ENCODE measurements at places on chromosomes 6 and 20. TPM values are rescaled to one million over a fixed set of nuclear protein-coding genes. Genes with fewer than 3 reads are reported as not detected.

SOBP gene
- total RNA-seq, result 1.0 TPM

GMDS gene
- total RNA-seq, result 37.1 TPM

CD24 gene
- 0.46 TPM for total RNA-seq

RTF2 gene
- total RNA-seq, result 78.2 TPM

ANKRD66 gene
- not detected for total RNA-seq

SUPT3H gene
- 17.8 TPM for total RNA-seq

SLC17A1 gene
- total RNA-seq, result not detected

OSBPL2 gene
- total RNA-seq, result 17.9 TPM

DTNBP1 gene
- 15.9 TPM for total RNA-seq

OR2J3 gene
- not detected for total RNA-seq

C20orf204 gene
- 2.6 TPM for total RNA-seq

ULBP2 gene
- total RNA-seq, result 0.65 TPM

DST gene
- 1.7 TPM for total RNA-seq

HEY2 gene
- total RNA-seq, result not detected
